NCI-H2081 (cell line): ENCODE measurements at places on chromosomes 6 and 20.

DNA sequence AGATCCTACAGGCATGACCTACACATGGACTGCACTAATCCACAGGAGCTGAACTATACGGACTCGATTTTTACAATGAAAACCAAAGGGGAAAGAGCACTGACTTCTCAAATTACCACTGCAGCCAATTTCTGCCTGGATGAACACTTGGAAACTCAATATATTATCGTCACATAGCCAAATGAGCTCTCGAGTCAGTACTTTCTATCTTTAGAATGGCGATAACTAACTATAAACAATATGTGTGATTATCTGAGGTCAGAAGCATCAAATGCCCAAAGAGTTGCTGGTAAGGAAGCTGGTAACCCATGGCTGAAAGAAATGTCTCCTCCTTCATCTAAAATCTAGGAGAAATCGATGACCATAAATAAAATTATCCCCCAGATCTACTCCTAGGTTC lies 86.7 kb downstream of the KIF16B start:
- no peak for DNase-seq

GRCh38 chr6:80502871-80503270 lies 396.4 kb downstream of the BCKDHB start:
- no peak for DNase-seq

- DNase-seq, result no peak
These were observed 491.4 kb downstream of the CBLN4 start for GRCh38 chr20:55513954-55514353.

GRCh38 chr6:121794630-121795029 lies 359.2 kb downstream of the GJA1 start:
- no peak for DNase-seq

DNA sequence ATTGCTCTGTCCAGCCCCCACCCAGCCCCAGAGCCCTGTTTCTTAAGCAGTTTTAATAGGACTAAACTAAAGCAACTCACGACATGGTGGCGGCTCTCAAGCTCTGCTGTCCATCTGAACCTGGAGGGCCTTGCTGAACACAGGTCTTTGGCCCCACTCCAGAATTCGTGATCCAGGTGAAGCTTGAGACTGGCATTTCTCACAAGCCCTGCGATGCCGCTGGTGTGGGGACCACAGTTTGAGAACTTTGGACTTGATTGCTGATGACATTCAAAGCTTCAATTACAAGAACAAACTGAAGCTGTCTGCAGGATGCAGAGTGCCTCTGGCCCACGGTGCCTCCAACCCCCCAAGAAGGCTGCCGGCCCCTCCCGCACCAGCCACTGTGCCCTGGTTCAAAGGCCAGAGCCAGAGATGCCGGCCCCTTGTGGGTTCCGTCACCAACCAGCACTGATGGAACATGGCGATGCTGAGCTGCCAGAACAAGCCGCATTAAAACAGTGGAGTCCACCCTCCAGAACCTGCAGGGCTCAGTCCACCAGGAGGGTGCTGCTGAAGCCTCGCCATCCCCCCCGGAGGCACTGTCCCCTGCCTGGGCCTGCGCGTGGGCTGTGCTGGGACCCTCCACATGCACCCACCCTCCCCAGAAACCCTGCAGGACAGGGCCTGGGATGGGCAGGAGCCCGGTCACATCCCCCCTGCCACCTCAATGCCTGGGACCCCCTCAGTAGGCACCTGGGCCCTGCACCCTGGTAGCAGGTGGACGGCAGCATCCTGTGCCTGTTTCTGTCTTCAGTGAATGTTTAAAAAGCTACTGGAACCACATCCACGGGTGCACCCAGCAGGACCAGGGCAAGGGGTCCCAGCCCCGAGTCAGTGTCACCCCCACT lies 101.1 kb downstream of the PSMB1 start:
- no peak for DNase-seq

GRCh38 chr6:37923514-37923913 lies 104.0 kb downstream of the ZFAND3 start:
- DNase-seq, result no peak

DNA sequence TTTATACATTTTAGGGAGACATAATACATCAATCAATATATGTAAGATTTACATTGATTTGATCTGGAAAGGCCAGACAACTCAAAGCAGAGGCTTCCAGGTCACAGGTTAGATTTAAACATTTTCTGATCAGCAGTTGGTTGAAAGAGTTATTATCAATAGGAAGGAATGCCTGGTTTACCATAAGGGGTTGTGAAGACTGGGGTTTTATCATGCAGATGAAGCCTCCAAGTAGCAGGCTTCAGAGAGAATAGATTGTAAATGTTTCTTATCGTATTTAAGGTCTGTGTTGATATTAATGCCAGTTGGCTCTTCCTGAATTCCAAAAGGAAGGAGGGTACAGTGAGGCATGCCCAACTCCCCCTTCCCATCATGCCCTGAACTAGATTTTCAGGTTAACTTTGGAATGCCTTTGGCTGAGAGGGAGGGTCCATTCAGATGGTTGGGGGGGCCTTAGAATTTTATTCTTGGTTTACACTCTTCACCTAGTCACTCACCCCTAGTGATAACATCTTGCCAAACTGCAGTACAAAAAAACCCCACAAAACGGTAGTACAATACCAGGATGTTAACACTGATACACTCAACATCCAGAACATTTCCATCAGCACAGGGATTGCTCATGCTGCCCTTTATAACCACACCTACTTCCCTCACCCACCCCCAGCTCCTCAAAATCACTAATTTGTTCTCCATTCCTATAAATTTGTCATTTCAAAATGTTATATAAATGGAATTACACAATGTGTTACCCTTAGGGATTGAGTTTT lies 259.6 kb upstream of the PLN start:
- peak; percentile 16 for DNase-seq
